Astrocyte of the spinal cord (primary cell): ENCODE measurements at places on chromosomes 12 and 14.

- DNase-seq, result no peak
These were observed 4.5 kb downstream of the MSI1 start for GRCh38 chr12:120364487-120364886.

- DNase-seq, result peak; percentile 71
These were observed 1.5 kb upstream of the NTS start for GRCh38 chr12:85872497-85873091.

DNA sequence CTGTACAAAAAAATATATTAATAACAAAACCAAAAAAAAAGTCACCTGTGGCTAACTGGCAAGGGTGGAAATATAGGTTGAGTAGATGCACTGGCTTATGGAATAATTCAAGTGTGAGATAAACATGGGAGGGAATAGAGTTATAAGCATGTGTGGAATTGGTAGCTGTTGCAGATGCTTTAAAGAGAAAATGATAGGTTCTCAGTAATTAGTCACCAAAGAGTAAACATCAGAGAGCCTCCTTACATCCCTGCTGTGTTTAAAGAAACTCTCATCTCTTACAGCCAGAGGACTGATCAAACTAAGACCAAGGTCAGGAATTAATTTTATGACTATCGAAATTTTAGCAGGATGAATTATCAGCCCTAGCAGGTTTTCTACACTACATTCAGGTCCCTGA is 70.5 kb downstream of the EGLN3 start:
- DNase-seq, result no peak

GRCh38 chr12:104721936-104722335 is 236.2 kb downstream of the SLC41A2 start:
- DNase-seq, result no peak

DNA sequence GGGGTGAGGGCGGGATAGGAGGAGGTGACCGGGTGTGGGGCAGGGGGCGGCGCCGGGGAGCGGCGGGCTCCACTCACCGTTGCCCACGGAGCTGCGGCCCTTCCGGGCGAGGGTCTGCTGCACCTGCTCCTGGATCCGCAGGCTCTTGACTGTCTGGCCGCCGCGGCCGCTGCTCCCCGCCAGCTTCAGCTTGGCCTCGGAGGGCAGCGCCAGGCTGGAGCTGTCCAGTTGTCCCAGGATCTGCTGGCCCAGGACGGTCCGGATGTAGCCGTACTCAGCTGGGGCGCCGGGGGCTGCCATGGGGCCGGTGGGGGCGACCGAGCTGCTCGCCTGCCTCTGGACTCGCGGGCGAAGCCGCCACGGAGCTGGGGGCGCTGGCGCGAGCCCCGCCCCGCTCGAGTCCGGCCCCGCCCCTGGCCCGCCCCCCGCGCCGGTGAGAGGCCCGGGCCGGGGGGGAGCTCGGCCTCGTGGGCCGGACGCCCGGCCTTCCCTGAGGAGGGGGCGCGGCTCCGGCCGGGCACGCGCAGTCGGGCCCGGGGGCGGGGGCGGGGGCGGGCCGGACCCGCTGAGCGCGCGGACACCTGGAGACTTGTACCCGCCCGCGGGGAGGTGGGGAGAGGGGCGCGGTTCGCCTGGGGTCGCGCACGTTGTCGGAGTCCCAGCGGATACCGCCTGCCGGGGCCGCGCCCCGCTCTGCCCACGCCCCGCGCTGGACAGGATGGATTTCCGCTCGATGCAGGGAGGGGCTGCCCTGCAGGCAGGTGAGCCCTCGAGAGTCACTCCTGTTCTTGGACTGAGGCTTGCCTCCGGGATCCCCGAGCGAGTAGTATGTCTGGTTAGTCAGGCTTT is at the start of gene PKP2:
PKP2 (minus strand) TSS at position 346 of the 849 bp plus-strand sequence; CDS start at position 300, 46 bp downstream.
- peak; percentile 17 for DNase-seq

- peak; percentile 72 for DNase-seq
These were observed 244.1 kb downstream of the AEBP2 start for GRCh38 chr12:19683178-19683927.
